Activated CD4-positive, alpha-beta memory T cell treated with anti-CD3 and anti-CD28 coated beads, Interleukin-2, amount 10 ng/mL, durations not matched to agents 7 days and 5 days (primary cell): ENCODE measurements at places on chromosomes 16 and 17. TPM values are rescaled to one million over a fixed set of nuclear protein-coding genes. Genes with fewer than 3 reads are reported as not detected.

DNA sequence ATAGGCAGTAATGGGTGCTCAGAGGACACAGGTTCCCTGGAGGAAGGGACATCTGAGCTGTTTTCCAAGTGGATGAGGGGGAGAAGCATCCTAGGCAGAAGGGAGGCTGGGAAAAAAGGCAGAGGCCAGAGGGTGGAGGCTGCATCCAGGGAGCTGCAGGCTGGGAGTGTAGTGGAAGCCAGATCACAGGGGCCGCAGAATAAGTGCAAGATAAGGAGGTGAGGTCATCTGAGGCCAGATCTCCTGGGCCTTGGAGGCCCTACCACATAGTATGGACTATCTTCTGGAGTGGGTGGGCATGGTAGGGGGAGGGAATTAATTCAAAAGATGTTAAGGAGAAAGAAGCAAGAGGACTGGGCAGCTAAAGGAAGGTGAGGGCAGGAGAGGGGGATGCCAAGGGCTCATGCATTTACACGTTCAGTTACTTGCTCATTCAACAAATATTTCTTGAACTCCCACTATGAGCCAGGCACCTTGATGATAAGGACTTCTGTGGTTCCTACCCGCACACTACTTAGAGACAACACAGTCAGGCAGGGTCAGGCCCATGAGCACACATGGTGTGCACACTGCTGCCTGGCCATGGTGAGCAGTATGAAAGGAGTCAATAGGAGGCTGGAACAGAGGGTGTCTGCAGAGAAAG lies 2.4 kb upstream of the RIPOR1 start:
- DNase-seq = no peak

STH gene
- not detected for total RNA-seq

DNA sequence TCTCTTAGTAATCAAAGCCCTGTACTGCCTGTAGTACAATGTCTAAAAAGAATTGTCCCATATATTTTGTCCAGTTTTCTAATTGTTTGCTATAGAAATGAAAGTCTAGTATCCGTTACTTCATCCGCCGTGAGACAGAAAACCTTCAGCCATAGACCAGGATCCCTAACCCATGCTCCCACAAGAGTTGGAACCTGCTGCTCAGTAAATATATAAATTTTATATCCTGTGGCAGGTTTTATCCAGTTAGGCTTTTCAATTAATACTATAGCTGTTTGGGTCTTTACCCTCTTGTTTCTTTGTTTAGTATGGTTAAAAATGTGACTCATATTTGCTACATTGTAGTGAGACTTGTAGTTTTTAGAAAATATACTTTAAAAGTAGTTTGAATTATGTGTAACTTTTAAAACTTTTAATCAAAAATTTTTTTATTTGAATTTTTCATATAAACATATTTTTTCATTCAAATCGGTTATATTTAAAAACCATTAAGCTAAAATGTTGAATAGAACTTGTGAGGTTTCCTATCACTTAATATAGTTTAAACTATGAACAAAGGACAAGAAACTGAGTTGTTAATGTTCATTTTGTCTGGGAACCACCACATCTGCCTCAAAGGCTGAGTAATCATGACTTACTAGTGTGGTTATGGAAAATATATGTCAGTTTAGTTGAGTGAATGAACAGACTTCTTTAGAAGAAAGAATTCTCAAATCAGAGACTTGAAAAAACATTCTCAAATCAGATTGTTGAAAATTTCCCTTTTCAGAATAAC lies 54.8 kb downstream of the VMP1 start:
- no peak for DNase-seq

KRTAP4-12 gene
- not detected for total RNA-seq

DNA sequence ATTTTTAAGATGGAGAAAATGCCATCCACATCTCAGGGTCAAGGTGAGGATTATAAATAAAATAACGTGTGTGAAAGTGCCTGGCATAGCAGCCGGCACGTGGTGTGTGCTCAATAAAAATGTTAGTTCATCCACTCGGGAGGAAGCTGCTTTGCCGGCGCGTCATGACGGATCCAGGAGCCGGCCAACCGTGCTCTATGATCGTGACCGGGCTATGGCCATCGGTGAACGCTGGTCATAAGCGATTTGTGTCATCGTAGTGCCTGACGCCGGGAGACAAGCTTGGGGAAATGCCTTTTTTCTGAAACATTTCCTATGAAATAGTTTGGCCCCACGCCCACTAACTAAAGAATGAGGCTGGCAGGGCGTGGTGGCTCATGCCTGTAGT lies 74.0 kb downstream of the CMC2 start:
- no peak for DNase-seq

- DNase-seq = no peak
Observed at GRCh38 chr16:48498769-48499631, 111.0 kb downstream of the N4BP1 start.

- DNase-seq = no peak
Observed at GRCh38 chr16:82626791-82627261, at the start of gene CDH13. TSS of gene CDH13 (plus strand) at chr16:82626969.

STXBP4 gene
- 6.6 TPM for total RNA-seq

DNA sequence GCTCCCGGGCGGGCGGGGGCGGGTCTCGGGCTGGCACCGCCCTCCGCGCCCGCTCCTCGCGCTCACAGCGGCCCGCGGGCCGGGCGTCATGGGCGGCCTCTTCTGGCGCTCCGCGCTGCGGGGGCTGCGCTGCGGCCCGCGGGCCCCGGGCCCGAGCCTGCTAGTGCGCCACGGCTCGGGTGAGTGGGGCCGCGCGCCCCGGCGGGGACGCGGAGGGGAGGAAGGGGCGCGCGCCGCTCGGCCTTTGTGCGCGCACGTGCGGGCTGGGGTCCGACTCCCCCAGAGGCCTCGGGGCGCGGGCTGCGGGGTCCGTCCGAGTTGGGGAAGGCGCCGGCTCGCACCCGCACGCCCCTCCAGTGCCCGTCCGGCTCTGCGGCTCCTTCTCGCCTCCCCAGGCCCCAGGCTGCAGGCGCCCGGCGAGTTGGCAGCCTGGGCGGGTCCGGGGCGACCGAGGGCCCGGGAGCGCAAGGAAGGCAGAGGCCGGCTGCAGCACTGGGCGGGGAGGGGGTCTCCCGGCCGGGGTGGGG lies at the start of gene NME4:
Gene NME4 (plus strand): TSS at position 65 of the 527 bp plus-strand sequence. CDS start 24 bp downstream, at position 89.
- DNase-seq = peak; percentile 45

ADCY7 gene
- 266 TPM for total RNA-seq

DNA sequence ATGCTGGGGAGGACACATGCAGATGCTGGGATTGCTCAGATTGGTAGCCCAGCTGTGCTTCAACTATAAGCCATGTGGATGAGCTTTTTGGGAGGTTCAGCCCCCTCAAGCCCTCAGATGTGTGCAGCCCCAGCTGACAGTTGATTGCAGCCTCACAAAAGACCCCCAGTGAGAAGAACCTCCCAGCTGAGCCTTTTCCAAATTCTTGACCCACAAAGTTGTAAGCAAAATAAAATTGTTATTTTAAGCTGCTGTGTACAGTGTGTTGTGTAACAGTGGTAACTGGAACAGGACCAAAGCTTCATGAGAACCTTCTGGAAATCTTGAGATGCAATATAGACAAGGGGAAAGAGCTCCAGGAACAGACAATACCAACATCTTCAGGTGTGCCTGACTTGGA lies 156.8 kb upstream of the IRX3 start:
- no peak for DNase-seq

DNA sequence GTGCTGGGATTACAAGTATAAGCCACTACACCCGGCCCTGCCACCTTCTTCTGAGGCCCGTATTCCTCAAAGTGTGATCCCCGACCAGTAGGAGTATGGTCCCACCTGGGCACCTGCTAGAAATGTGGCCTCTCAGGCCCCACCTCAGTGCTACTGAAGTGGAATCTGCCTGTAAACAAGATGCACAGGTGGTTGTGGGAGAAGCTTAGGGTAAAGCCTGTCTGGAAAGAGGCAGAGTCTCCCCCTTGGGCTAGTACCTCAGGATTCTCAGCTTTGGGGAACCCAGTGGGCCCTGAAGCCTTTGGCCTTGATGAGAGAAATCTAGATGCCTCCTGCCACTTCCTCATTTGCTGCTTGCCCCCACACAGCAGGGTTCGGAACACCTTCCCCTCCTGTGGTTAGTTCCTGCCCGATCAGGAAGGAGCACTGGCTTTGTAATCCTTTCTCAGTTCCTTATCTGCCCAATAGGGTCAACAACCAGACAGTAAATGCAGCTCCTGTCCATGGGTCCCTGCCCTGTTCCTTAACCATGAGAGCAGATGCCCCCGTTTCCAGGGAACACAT lies 25.2 kb downstream of the TK2 start:
- DNase-seq = peak; percentile 50

- DNase-seq = no peak
Observed at GRCh38 chr16:14002416-14002990, 68.6 kb upstream of the MRTFB start.

DNA sequence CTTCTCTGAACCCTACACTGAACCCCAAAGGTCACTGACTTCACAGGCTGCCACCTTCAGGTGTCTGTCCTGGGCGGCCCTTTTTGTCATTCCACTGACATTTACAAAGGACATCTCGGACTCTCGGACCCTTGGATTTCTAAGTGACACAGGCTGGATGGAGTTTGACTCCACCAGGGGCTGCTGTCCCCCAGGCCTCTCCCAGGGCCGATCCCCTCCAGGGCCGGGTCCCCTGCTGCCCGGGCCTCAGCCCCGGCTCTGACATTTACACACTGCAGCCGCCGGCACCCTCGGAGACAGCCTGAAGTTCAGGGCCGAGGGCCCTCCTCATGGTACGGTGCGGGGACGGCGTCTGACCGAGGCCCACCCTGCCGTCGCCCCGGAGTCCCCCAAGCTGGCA lies 24.1 kb downstream of the CACNA1H start:
- no peak for DNase-seq

GRCh38 chr16:3059723-3060242 lies 5.7 kb upstream of the IL32 start:
- no peak for DNase-seq

PDIA2 gene
- total RNA-seq = not detected

ACSM2A gene
- total RNA-seq = not detected

IGFALS gene
- total RNA-seq = 0.23 TPM

C16orf96 gene
- not detected for total RNA-seq

SHBG gene
- total RNA-seq = not detected

DNA sequence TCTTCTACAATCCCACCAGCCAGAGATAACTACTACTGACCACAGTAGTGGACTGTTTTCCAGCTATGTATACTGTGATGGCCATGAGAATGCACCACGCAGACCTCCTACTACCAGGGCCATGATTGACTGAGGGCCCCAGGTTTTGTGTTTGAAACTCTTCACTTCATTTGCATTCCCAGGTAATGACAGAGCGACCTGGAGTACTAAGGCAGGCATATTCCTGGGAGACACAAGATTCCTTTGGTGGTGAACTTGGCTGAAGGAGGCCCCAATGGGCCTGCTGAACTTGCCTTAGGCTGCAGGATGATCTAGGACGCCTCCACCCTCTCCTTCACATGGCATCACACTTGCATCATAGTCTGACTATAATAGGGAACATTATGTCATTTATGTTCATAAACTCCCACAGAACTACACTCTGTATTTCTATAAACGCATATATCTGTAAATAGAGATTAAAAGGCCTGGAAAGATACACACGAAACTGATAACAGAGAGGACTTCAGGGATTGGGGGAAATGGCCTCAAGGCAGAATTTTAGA lies 30.4 kb downstream of the CLEC19A start:
- DNase-seq = no peak
